ENCODE measurements at places on chromosomes 5 and 9. TPM values are rescaled to one million over a fixed set of nuclear protein-coding genes. Genes with fewer than 3 reads are reported as not detected.

DNA sequence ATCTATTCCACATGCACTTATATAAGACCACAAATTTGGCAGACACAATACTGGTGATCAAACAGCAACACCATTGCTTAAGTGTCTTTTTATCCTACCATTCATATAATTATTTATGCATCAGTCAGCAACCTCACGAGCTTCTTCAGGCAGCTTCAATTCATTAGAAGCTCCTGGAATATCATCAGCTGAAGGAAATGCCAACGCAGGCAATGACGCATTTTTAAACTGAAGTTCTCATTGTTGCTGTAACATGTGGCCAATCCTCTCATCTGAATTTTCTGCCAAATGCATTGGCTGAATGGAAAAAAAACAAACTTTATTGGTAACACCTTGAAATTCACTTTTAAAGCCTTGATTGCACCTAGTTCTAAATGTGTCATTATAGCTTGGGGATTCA is 376.4 kb upstream of the RGMB start:
- no peak for DNase-seq

GRCh38 chr5:142151436-142152383 is 43.1 kb downstream of the NDFIP1 start:
- peak; percentile 64 for DNase-seq

DNA sequence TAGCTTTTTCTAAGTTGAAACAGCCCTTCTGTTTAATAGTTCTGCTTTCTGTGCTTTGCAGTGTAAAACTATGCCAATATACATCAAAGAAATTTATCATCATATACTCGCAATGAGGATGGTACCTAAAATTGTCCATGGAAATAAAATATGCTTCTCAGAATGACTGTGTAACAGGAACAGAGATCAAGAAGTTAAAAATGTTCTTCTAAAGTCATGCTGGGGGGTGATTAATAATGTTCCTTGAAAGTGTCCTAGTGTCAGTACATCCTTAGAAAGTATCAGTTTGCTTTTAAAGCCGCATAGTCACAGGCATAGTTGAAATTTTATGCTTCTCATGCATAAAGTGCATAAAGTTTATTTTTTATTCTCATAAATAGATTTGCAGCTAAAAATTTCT is 4.0 kb upstream of the LRRC70 start:
- DNase-seq, result no peak

GRCh38 chr9:103397868-103398600 is 402.9 kb downstream of the CYLC2 start:
- DNase-seq, result peak; percentile 24

DNA sequence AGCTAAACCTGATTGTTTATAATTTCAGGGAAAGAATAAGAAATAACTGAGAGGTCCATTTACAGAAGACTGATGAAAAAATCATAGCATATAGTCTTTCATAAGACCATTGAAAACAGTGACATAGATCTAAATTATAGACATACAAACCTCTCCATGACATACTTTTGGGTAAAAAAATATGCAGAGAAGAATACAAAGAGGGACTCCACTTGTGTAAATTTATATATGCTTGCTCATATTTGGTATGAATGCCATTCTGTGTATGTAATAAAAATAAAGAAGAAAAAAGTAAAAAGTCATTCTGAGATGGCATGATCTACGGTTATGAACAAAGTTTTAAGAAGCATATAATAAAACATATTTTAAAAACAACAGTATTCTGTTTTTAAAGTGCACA is 310.7 kb downstream of the ASTN2 start:
- DNase-seq, result no peak

DNA sequence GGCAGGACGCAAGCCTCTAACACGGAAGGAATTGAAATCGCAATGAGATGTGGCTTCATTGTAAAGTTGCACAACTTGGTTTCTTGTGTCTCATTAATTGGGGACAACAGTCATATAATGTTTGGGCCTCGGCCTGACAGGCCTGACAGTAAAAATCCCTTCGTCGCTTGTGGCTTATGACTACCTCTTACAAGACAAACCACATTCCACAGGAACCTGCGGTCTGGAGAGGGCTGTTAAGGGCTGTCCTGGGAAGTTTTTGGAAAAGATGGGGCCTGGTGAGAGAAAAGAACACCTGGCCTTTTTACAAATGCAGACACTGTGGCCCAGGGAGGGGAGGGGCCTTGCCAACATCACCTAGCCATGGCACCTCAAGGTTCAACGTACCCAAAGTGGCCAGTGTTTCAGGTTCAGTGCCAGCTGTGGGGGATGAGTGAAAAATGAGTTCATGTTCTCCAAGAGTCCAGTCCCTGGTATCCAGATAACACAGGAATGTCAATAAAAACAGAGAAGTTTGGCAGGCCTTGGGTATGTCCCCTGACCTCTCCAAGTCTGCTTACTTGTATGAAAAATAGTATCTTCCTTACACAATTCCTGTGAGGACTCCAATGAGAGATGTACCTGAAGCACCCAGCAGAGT is 22.2 kb downstream of the SHB start:
- DNase-seq, result peak; percentile 97

DNA sequence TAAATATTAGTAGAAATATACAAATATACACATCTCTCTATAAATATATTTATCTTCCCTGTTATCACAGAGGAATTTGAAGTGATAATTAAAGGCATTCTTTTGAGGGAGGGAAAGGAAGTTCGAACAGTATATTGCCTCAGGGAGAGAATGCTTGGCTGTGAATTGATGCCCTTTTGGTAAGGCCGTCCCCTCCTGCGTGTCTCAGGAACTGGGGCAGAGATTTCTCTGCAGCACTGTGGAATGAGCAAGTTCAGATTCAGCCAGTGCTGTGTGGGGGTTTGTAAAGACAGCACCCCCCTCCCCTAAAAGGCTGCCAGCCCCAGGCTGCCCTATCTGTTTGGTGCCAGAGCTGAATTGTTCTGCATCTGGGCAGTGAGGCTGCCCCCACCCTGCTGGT is 42.0 kb downstream of the UBE2QL1 start:
- peak; percentile 12 for DNase-seq

DNA sequence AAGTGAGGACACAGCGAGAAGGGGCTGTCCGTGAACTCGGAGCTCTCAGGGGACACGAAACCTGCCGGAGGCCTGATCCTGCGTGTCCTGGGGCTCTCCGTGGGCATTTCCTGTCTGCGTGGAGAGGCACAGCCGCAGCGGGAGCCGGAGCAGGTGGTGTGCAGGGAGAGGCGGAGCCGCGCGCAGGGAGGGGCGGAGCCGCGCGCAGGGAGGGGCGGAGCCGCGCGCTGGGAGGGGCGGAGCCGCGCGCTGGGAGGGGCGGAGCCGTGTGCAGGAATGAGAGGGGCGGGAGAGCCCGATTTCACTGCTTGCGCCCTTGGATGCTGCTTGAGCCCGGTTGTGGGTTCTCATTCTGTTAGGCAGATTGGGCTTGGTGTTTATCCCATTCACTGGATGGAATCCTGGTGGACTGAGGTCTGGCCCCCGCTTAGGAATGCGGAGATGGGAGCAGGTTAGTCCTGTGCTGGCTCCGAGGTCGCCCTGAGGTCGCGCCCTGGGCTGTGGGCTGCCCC is 26.7 kb downstream of the NDUFS6 start:
- DNase-seq, result no peak

DNA sequence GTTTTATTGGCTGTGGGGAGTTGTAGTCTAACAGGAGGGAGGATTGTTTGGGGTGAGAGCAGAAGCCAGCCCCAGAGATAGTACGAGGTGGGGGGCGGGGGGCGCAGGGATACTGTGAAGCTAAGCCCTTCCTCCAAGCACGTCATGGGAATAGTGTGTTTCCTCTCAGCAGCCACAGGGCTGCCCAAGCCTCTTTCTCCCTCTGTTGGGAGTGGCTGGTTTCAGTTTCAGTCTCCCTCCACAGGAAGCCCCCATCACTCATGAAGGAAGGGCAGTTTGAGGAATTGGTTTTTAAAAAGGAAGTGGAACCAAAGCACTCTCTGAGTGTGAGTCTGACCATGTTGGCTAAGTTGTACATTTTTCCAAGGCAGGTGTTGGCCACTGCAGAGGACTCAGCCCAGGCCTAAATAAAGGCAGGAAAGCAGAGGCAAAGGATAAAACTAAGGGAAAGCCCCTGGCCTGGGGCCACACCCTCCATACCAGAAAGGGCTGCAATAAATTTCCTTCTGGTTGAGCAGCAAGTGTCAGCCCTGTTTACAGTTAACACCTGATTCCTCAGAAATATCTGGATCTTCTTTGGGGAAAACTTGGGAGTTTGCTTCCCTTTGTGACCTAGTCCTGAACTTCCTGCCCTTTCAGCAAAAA is 3.2 kb downstream of the RAB24 start:
- DNase-seq, result peak; percentile 58

DNA sequence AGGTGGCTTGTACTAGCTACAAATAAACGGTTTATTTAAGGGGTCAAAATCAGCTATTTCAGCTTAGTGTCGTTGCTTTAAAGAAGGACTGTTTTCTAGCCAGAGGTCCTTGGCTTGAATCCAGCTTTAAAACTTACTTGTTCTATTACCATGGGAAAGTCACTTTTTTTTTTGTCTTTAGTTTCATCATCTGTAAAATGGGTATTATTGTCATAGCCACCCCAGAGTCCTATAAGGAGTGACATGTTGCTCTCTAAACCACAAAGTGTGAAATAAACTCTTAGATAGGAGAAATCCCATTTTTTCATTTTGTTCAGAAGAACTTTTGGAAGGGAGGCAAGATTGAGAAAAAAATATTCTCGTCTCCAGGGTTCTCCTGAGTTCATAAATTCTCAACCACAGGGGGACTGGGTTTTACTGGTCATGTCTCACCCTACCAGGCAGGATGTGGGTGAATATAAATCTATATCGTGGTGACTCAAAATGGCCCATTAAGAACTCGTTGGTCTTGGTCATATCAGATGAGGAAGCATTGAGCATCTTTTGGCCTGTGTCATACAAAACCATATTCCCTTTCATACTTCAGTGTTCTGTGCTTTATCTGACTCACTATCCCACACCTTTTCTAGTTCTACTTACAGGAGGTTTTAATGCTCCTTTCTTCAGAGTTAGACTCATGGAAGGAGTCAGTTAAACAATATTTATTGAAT is 202.7 kb upstream of the NR3C1 start:
- peak; percentile 83 for DNase-seq

DNA sequence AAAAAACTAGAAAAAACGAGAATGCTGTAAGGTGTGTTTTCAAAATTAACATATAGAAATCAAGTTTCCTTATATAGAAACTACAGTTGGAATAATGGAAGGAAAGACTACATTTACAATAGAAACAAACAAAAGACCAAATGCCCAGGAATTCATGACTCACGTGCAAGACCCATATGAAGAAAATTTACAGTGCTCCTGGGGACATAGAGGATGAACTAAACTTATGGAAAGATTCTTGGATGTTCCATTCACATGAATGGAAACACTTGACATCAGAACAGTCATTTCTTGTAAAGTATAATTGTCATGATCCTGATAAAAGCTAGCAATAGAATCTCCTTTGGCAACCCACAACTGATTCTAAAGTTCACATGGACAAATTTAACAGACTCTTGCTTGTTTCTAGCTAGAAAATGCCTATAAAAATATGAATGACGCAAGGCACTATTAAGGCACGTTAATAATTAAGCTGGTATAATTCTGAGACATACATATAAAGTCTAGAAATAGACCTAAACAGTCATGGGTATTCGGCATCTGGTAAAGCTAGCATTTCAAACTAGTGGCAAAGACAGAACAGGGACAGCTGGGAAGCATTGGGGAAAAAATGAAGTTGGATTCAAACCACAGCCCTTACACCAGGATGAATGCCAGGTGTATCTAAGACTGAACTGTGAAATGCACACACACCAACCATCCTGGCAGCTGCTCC is 5.1 kb upstream of the ZFP62 start:
- DNase-seq, result no peak

DNA sequence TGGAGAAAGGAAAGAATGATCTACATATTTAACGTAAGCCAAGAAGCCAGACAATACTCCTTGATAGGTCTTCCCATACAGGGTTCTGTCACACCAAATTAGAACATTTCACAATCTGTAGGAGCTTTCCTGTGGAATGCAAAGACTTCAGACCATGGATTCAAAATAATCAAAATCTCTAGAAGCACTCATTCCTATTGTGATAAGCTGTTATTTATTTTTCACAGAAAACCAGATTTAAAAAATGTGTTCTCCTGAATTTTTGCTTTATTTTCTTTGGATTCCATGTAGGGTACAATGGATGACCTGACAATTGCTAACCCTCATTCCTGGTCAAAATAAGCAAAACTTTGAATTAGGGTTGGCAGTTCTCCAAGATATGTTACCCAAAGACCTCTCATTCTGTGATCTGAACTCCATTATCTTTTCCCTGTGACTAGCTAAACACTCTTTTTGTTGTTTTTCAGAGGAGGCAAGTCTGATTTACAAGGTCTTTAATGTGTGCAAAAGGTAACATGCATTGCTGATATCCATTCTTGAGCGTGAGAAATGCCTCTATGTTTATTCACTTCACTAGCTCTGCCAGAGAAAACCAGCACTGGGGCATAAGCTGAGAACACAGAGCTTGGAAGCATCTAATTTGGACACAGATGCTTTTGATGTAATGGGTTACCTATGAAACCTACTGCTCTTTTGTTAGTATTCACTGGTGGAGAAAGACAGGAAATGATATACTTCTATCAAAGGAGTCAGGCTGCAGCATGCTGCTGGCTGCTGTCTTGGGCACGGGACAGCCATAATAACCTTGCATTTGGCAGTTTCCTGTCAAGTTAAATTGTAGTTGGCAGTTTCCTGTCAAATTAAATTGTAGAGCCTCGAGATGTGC is 31.4 kb downstream of the ACTBL2 start:
- DNase-seq, result peak; percentile 52

DNA sequence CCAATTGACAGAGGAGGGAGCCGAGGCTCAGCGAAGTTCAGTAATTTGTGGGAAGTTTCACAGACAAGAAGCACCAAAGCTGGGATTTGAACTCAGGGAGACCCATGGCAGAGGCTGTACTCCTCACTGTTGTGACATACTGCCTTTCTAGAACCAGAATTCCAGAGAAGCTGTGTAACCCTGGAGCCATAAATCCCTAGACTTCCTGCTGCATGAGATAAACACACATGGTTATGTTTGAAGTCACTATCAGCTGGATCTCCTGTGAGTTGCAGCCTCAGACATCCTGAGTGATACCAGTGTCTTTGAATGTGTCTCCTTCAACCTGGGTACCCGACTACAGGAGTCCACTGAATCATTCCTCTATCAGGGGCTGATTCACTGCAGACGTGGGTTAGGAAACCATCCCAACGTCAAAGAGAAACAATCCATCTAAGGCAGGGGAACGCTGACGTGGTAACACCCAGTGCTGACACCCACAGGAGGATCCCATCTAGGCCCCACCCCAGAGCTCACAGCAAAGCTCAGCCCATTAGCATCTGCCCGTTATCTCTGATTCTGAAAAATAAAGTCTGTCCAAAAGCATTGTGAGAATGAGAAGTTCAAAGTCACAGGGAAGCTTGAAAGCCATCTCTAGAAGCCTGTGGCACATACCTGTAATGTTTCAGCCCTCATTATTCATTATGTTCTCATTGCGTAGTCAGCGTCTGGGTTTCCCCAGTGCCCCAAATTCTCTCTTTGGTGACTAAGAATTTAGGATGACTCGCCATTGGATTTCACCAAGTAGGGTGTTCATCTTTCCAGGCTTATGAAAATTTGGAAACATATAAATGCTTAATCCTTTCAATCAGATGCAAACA is 36.3 kb upstream of the BASP1 start:
- peak; percentile 97 for DNase-seq

Gene ELOVL7
- total RNA-seq, result 8.0 TPM

Gene PIP5K1B
- not detected for total RNA-seq

Gene LCN1
- total RNA-seq, result not detected

Gene FAM114A2
- total RNA-seq, result 23.0 TPM
